ENCODE measurements at places on chromosomes 7 and 10.

DNA sequence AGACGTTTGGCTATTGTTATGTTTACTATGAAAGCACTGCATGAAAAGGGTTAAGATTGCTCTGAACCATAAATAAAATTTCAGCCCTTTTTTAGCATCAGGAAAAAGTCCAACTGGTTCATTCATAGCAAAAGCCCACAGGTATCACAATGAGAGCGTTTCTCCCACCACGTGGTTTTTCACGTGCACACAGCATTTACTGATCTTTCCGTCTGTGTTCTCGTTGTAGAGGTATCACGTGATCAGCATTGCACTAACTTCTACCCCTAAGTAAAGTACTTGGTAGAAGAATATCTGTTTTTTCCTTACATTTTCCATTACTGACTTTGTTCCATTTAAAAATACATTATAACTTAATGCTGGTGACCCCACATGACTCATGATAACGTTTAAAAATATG, 17.8 kb upstream of the CCDC3 start:
- no peak for DNase-seq

DNA sequence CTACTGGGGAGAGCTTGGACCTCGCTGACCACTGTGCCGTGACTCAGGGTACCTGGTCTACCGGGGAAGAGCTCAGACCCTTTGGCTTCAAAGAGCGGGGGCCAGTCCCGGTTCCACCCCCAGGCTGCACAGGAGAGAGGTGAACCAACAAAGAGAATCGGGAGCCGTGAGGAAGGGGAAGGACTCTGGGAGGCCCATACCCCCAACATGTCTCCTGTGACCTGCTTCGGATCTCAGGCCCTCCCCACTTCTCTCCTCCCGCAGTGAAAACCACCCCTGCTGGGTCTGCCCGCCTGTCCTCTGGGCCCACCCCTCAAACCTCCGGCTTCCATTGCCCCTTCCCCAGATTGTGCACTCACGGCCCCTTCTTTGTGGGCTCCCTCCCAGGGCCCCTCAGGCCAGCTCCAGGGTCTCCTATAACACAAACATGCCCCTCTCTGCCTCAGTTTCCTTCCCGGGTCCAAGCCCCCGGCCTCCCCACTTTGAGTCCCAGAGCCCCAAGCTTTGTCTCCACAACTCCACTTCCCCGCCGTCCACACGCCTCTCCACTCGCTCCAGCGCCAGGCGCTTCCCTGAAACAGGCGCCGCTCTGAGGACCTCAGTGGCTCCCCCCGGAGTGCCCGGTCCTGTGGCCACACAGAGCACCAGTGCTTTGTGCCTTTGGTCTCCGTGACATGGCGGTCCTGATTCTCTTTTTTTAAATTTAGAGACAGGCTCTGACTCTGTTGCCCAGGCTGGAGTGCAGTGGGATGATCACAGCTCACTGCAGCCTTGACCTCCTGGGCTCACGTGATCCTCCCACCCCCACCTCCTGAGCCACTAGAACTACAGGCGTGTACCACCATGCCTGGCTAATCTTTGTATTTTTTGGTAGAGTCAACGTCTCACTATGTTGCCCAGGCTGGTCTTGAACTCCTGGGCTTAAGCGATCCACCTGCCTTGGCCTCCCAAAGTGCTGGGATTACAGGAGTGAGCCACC, 7.5 kb upstream of the INTS1 start:
- no peak for DNase-seq

GRCh38 chr7:5694221-5694754, 87.2 kb downstream of the RNF216 start:
- DNase-seq = no peak

DNA sequence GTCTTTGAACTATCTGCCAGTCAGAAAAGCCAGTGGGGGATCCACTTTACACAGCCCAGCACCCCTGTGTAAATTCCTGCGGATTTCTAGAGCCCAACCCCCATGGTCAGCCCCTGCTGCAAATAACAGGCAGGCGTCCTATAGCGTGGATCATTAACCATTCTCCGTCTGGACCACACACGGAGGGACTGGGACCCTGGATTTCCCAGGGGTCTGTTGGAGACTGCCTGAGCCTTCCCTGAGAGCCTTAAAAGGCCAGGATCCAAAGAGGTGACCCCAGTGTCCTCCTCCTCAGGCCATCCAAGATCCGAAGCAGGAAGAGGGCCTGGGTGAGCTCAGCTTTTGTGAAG, 11.2 kb upstream of the GRID1 start:
- DNase-seq = no peak

- DNase-seq = no peak
These were observed 43.8 kb downstream of the ARL4A start for GRCh38 chr7:12731214-12731656.

- peak; percentile 31 for DNase-seq
These were observed 77.5 kb upstream of the GTF2I start for GRCh38 chr7:74579800-74580685.

DNA sequence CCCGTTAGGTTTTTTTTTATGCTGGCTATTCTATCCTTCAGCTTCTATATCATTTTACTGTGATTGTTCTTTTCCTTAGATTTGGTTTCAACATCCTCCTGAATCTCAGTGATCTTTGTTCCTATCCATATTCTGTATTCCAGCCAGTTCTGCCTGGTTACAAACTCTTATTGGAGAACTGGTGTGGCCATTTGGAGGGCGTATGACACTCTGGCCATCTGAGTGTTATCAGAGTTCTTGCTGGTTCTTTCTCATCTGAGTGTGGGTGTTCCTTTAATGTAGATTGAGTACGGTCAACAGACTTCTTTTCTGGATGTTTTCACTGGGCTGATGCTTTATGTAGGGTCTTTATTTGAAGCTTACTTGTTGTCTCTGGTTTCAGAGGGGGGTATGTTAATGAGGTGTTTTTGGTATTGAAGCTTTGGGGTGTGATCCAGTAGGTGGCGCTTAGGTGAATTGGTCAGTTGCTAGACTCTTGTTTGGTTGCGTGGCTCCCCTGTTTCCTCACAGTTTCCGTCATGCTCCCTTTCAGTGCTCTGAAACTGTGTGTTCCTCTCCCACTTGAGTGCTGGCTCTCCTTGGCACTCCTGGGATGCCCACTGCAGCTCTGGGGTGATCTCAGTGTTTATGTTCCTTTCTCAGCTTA, 80.7 kb downstream of the FANK1 start:
- DNase-seq = no peak
